ENCODE measurements at places on chromosomes 7 and 10. TPM values are rescaled to one million over a fixed set of nuclear protein-coding genes. Genes with fewer than 3 reads are reported as not detected.

The HOXA11 gene
- 5.5 TPM for polyA plus RNA-seq

DNA sequence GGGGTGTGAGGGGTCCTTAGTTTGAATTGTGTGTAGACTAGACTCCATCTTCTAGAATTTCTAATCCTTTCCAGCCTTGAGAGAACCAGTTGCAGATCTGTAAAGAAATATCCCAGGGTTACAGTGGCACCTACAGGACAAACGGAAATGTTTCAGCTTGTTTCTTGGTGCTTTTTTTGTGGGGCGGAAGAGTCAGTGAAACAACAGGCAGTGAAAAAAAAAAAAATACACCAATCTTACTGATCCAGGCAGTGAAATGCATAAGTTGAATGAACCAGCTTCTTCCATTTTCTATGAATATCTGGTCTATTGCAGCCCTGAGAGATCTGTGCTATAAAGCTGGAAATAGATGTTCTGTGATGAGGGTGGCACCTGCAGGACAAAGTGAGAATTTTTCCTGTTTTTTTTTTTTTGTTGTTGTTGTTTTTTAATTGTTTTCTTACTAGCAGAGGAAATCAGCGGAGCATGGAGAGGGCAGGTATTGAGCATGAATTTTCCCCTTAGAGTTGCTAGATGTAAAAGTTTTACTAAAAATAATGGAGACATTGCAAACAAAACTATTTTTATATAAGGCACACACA lies 81.9 kb upstream of the DYNC1I1 start:
- no peak overlapping the region for H3K27ac ChIP-seq
- H3K36me3 ChIP-seq, result no peaks in the 10 kb centered on the region
- no peak overlapping the region for H3K4me3 ChIP-seq
- DNase-seq, result peak; percentile 84

GRCh38 chr7:50068850-50069551 lies 24.0 kb downstream of the ZPBP start:
- H3K4me1 ChIP-seq, result peaks cover 2% of the 10 kb centered on the region
- no peaks in the 10 kb centered on the region for H3K36me3 ChIP-seq
- peak; percentile 49 for DNase-seq
- H3K27ac ChIP-seq, result peak overlapping the region; percentile 2

DNA sequence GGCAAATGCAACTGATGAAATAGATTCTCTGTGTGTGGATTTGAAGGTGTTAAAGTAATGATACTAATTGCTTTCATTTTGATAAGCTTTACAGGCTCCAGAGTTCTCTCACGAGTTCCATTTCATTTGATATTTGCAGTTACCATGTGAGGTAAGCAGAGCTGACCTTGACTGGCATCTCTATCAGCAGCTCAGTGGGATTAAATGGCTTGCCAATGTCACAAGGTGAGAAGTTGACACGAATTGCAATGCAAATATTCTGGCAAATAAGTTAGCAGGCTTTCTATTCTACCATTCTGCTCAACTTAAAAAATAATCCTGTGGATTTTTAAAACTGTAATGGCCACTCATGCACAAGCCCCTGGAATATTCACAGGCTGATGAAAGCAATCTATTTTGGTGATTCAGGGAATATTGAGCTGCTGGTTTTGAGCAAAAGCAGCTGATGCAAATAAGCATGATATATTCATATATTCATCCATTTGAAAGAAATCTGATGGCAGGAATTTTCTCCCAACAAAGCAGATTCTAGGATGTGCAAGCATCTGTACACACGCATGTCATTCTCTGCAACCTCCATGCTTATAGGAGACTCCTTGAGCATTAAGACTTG lies 64.5 kb upstream of the ANKRD1 start:
- no peaks in the 10 kb centered on the region for H3K36me3 ChIP-seq
- H3K27ac ChIP-seq, result no peak overlapping the region
- H3K4me3 ChIP-seq, result no peak overlapping the region
- no peak for DNase-seq
- H3K27me3 ChIP-seq, result no peaks in the 10 kb centered on the region

GRCh38 chr7:109901926-109902325 lies 1189.0 kb upstream of the LRRN3 start:
- no peak overlapping the region for H3K27ac ChIP-seq
- no peaks in the 10 kb centered on the region for H3K36me3 ChIP-seq
- no peaks in the 10 kb centered on the region for H3K4me1 ChIP-seq
- no peaks in the 10 kb centered on the region for H3K27me3 ChIP-seq
- H3K4me3 ChIP-seq, result no peak overlapping the region

DNA sequence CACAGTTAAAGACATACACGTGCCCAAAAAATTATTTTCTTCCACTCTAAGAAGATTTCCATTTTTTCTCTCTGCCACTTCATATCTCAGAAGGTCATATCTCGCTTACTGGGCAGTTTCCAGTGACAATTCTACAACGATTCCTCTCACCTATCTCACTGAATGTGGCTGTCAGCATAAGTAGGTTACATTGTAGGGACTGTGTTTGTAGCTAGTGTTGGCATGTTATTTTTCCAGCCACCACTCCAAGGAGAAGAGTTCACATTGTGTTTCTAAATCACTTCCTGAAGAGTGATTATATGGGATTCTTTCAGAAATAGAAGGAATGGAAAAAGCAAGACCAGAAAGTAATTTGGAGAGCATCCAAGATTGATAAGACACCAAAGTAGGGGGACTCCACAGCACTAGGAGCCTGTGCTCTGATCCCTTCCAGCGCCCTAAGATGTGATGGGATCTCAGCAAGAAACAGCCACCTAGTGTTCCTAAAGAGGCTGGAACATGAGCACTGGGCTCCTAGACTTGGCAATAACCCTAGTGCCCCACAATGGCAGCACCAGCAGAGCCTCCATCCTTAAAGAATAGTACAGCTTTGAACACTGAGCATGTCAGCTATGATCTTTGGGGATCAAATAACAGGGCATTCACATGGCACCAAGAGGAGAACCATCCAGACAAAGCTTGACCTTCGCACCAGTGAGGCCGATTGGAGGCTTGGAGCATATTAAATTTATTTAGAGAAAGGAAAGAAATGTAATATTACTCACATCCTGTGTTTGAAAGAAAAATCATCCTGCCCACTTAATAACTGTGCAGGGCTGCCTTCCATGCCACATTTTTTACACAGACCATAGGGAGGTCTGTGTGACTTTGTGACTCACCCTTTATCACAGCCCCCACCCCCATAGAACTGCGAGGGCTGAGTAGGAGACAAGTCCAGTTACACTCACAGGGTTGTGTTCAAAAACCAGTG lies 51.8 kb downstream of the CAV1 start:
- no peaks in the 10 kb centered on the region for H3K27me3 ChIP-seq
- no peaks in the 10 kb centered on the region for H3K4me1 ChIP-seq
- no peaks in the 10 kb centered on the region for H3K36me3 ChIP-seq
- no peak overlapping the region for H3K27ac ChIP-seq
- no peak for DNase-seq

- H3K4me1 ChIP-seq, result no peaks in the 10 kb centered on the region
- H3K36me3 ChIP-seq, result peaks cover under 1% of the 10 kb centered on the region
- H3K4me3 ChIP-seq, result no peak overlapping the region
- peak overlapping the region; percentile 33 for H3K27ac ChIP-seq
- no peaks in the 10 kb centered on the region for H3K27me3 ChIP-seq
- DNase-seq, result peak; percentile 39
Measured at GRCh38 chr7:103132995-103133688, 15.8 kb downstream of the NAPEPLD start.
